ENCODE measurements at places on chromosomes 2 and 18. TPM values are rescaled to one million over a fixed set of nuclear protein-coding genes. Genes with fewer than 3 reads are reported as not detected.

The SNRNP27 gene
- total RNA-seq, result 61.5 TPM

The IL1B gene
- 250 TPM for total RNA-seq

The MC5R gene
- not detected for total RNA-seq

The RGPD6 gene
- total RNA-seq, result 90.9 TPM

The SCN3A gene
- total RNA-seq, result not detected

The HRH4 gene
- total RNA-seq, result 13.9 TPM

The UGT1A10 gene
- not detected for total RNA-seq

The PHLPP1 gene
- total RNA-seq, result 14.8 TPM

The MMADHC gene
- total RNA-seq, result 65.7 TPM

The LRPPRC gene
- 53.8 TPM for total RNA-seq

The FRZB gene
- not detected for total RNA-seq

The GCG gene
- not detected for total RNA-seq

The PIEZO2 gene
- total RNA-seq, result not detected

The LRRC30 gene
- total RNA-seq, result not detected

The MATN3 gene
- not detected for total RNA-seq

The MC2R gene
- total RNA-seq, result not detected

The RFX8 gene
- not detected for total RNA-seq

The ACADL gene
- total RNA-seq, result not detected

- DNase-seq, result no peak
Measured at GRCh38 chr18:24877546-24877945, 417.1 kb downstream of the HRH4 start.

DNA sequence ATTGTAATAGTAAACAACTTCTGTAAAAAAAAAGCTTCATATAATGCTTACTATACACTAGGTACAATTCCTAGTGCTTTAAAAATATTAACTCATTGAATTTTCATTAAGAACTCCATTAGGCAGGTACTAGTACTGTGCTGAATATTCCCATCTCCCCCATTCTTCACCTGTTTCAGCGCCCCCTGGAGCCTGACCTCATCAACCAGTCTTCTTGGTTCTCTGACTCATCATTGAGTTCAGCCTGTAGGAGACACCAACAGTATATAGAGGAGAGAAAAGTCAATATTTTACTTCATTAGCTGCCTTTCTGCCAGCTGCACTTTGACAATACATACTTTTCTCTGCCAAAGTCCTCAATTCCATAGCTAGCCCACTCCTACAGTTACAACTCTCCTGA is 1009.9 kb upstream of the KLHL29 start:
- DNase-seq, result no peak

DNA sequence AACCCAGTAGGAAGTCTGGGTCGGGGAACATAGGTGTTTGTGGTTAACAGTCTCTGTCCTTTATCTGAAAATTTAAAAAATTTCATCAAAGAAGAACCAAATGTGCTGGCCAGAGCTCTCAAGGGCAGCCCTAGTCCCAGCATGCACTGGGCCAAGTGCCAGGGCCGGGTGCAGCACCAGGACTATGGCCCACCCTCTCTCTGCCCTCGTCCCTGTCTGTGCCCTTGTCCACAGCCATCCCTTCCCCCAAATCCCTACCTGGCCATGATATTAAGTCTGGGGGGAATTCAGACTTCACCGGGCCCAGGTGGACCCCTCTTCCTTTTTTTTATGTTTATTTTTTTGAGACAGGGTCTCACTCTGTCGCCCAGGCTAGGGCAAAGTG is 14.4 kb upstream of the ZFP36L2 start:
- DNase-seq, result no peak

- DNase-seq, result no peak
Measured at GRCh38 chr2:207812058-207812725, 42.5 kb upstream of the FZD5 start.

DNA sequence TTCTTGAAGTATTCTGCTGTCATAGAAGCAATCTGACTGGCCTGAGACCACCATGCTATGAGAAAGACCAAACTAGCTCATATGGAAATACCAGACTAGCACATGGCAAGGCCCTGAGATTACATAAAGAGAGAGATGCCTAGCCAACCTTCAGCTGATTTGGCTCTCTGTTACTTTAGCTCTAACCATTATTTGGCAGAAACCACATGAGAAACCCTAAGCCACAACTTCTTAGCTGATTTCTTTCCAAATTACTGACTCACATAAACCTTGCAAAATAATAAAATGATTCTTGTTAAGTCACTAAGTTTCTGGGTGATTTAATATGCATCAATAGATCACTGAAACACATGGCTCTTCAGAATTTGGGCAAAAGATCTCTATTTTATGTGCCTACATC is 295.0 kb upstream of the ZNF521 start:
- no peak for DNase-seq

GRCh38 chr18:5464251-5464650 is 79.5 kb downstream of the EPB41L3 start:
- DNase-seq, result no peak

DNA sequence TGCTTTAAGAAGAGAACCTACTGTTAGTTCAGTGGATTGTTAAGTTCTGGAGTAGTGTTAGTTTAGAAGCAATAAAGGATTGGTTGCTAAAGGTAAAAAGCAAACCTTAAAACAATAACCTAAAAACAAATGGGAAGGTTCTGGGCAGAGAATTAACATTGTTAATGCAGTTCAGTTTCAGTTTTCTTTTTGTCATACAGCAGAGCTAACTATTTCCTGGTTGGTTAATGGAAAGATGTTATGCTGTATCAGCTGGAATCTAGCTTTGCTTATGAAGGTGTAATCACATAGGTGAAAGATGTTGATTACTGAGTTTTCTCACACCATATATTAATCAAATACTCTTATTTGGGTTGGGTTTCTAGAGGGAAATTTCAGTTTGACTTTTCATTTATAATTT is 23.8 kb downstream of the SMAD4 start:
- DNase-seq, result peak; percentile 34

- no peak for DNase-seq
Measured at GRCh38 chr18:72840109-72840508, 27.7 kb downstream of the NETO1 start.

- peak; percentile 33 for DNase-seq
Measured at GRCh38 chr2:237774811-237775553, 23.6 kb upstream of the RBM44 start.

DNA sequence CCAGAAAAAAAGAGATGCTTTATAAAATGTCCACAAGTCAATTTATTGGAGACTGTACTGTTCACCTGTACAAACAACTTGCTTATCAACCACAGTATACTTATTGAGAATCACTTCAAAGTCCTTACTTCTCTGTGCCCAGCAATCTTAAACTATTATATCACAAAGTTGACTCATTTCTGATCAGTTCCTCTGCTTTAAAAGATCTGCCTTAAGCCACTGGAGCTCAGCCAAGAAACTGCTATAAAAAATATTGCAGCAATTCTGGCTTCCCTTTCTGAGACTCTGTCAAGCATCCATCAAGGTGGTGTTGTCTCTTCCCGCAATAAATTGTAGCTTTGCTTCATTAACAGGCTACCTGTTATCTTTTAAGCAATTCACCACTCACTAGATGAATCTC is 375.2 kb upstream of the SPHKAP start:
- no peak for DNase-seq

- DNase-seq, result no peak
Measured at GRCh38 chr2:84999553-84999955, 28.6 kb downstream of the KCMF1 start.

GRCh38 chr2:142176941-142177340 is 46.1 kb upstream of the LRP1B start:
- no peak for DNase-seq

DNA sequence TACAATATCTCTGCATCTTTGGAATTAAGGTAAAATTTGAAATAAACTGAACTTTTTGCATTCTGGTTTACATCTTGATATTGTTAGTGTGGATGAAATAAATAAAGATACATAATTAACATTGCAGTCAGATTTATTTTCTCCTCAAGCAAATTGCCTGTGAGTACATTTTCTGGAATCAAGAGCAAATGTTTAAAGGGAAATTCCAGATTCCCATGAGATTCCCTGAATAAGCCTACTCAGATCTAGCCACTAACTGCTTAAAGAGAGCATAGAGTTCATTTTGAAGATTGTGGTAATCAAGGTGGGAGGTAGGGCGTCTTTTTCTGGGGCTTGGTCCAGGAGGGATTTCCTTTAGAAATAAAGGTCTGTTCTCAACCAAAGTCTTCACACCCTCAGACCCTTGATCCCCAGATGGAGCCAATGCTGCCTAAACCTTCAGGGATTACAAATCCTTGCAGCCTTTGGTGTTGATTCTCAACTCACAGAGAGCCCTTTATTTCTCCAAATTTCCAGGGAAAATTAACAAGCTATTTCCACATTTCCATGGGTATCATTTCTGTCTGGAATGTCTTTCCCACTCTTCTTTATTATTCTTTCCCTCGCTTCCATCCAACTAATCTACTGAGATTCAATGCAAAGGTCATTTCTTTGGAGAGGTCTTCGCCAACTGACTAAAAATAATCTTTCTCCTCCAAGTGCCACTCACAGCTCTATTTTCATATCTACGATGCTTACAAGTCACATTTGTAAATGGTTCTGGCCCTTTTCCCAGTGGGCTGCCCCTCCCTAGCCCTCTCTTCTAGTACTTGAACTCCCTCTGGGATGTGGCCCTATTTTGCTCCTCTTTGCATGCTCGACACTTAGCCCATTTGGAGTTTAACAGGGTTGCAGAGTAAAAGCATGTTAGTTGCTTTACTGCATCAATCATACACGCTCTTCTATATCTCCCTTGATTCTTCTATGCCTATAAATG is 79.8 kb upstream of the SPATS2L start:
- DNase-seq, result no peak

DNA sequence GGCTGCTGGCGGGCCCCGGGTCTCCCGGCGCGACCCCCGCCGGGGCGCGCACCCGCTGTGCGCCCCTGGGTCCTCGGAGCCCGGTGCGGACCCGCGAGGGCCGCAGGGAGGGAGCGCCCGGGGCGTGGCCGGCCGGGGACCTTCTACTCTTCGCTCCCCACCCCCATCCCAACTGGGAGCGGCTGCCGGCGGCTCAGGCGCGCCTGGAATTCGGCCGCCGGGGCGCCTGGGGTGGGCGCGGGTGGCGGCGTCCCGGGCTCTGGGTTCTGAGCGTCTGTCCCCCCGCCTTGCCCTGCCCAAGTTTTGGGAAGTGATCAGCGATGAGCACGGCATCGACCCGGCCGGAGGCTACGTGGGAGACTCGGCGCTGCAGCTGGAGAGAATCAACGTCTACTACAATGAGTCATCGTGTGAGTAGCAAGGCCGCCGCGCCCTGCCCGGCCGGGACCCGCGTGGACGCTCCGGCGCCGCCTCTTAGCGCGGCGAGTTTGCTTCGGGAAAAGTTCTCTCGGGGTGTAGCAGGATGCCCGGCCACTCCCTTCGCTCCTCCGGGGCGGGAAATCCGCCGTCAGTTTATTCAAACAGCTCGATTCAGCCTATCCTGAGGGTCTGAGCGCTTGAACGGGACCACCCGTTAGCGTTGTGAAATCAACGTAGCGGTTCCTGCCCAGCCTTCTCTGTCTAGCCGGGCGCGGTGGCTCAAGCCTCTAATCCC is 502 bp downstream of the TUBB6 start:
- DNase-seq, result no peak

GRCh38 chr18:26471826-26472225 is 76.5 kb downstream of the KCTD1 start:
- DNase-seq, result no peak

GRCh38 chr2:85741833-85742455 is 11.8 kb upstream of the ATOH8 start:
- DNase-seq, result no peak

GRCh38 chr2:43051338-43051737 is 175.1 kb downstream of the ZFP36L2 start:
- peak; percentile 50 for DNase-seq

DNA sequence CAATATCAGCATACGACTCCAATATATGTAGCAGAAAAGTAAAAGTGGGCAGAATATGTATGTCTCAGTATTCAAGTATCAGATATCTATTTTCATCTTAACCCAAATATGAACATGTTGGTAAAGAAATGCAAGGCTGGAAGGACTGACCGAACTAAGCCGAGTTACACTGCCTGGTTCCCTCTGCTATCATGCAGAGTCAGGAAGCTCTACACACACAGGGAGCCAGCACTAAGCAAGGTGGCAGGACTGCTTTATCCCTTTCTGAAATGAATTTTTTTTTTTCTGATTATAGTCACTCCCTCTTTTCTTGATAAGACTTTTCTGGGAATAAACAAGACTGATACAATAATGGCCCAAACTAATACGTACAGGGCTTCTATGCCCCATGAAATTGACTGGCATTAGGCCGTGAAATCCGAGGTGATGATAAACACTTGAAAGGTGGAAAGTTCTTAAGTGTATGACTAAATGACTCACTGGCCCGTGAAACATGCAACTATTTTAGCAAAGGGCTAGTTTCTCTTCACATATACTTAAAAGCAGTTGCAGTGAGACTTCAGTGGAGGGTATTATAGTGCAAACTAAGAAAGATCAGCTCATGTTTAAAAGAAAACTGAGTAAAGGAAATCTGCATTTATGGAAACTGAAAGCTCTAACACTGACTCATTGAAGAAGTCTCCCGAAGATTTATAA is 14.9 kb downstream of the DPP4 start:
- no peak for DNase-seq

GRCh38 chr2:126722546-126722945 is 66.6 kb downstream of the GYPC start:
- DNase-seq, result no peak

DNA sequence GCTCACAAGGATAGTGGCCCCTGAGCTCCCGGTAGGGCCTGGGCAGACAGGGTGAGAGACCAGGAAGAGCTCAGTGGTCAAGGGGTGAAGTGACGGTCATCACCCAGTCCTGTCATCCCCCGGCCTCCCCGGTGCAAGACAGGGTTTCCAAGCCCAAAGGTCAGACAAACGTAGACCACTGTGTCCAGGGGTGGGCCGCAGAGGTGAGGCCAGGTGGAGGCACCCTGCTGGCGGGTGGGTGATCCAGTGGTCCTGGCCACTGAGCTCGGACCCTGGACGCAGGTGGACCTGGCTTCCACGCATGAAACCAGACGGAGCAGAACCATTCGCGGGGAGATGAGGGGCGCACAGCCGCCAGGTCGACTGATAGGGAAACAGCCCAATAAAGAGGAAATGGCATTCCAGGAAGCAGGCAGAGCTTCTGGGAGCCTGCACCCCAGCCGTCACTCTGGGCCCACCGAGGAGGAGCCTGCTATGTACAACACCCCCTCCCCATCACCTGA is 14.4 kb upstream of the SNED1 start:
- DNase-seq, result no peak

GRCh38 chr2:62576276-62576939 is 70.4 kb upstream of the TMEM17 start:
- no peak for DNase-seq
